ENCODE measurements at places on chromosomes 2 and 18.

GRCh38 chr2:12343141-12343540 is 373.6 kb upstream of the TRIB2 start:
- no peak for DNase-seq

DNA sequence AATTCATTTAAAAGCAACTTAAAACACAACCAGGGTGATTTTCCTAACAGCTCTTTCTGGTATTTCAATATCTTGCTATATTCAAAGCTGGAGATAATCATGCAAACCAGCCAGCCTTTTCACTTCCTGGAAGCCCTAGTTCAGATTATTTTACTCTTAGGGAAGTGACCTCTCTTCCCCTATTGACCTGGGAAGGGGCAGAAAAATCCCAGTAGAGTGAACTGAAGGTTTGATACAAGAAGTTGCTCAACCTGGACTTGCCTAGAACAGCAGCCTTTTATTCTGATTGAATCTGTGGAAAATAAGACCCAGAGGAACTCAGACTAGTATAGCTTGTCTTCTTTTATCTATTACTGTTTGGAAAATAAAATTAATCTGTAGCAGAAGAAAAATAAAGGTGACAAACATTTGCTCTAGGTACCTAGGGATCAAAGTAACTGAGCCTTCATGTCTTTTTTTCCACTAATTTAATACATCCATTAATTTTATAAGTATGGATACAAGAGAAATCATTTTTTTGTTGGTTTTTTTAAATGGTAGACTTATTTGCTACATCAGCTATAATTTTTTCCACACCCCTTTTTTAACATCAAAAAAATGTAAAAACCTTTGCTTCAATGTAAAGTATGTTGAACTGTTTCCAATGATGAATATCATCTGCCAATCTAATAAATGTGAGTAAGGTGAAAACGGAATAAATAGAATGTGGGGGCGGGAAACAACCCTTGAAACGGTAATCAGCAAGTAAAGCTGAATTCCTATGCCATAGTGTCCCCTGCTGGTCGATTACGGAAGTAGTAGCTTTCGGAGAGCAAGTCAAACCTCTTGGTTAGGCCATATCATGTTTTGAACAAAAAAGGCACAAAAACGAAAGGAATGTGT is 629.9 kb downstream of the NRXN1 start:
- DNase-seq = peak; percentile 54

DNA sequence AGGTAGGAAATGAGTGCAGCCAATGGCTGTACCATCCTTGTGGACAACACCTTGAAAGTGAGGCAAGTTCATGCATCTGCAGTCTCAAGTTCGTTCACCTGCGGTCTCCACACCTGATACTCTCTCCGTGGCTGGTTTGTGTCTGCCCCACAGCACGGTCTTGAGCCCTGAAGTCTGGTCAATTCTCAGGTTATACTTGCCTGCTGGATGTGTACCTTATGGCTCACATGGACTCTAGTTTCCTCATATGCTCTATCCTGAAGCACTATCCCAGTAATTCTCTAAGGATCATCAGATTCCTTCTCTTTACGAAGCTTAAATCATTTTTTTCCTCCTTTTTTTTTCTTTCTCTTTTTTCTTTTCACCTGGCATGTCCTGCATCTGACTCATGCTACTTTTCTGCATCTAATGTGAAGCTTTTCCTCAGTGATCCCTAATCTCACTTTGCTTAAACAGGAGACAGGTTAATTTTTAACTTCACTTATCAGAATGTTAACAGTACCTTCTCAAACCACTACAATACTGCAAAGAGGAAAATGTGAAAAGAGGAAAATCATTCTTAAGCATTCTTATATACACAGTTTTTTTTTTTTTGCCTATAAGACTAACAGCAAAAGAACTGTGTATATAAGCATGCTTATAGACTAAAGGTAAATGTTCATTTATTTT is 511.2 kb downstream of the SOX11 start:
- no peak for DNase-seq

DNA sequence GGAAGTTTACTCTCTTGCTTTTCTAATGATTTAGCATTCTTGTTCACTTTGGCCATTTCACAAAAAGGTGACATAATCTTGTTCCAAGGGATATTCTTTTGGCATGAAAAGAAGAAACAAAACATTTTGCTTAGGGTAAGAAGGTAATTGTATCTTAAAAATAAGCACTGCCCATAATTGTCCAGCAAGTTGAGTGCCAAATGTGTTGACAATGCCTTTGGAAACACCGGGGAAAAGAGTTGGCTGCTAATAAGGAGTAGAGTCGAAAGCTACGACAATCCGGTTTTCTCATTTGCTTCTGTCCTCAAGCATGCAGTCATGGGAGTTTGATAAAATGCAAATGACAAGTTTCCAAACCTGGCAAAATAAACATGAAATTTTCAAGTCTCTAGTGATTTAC is 27.3 kb downstream of the ITGAV start:
- no peak for DNase-seq

DNA sequence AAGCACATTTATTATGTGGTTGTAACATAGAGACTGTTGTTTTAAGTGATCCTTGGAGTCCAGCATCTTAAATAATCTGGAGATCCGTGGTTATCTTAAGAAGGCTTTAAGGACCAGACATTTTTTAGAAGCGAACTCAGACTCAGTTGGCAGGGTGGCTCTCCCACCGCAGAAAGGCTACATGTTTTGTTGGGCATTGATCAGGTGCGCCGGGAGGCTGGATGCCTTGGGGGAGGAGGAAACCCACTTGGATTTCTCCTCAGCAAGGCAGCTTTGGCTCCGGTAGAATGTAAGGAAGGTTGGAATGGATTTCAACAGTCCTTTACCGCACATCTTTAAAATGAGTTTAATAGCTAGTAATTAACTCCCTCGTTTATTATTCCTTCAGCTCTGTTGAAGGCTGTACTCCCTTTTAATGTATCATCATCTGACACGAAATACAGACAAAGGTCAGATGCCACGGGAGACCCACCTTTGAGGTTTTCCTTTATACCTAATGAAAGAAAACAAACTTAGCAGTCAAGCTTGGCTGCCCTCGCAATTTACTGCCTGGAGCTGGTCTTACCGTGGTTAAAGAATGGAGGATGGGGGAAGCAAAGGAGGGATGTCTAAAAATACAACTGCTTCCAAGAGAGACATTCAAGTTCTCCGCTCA is 1.2 kb downstream of the TMEM200C start:
- DNase-seq = no peak

GRCh38 chr2:13711154-13711553 is 921.4 kb upstream of the LRATD1 start:
- DNase-seq = no peak

DNA sequence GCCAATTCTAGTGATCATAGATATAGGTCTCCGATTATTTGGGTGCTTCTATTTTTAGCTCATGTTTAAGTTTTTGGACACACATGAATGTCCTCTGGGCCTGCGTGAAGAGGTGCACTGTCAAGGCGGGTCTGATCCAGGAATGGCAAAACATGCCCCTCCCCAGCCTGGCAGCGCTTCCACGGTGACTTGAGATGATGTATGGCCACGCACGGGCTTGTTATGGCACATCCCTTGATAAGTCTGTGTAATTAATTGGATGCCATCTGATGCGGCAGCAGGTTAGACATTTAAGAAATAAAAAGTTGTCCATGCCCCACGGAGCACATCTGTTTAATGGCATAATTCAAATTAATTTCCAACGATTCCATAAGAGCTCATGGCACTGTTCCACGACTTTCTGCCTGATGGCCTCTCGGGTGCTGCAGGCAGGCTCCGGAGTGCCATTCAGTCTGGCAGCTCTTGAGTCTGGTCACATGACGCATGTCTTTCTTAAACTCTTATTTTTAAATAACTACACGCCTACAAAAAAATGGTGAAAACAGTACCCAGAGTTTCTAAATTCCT is 151.4 kb downstream of the ACKR3 start:
- no peak for DNase-seq

- no peak for DNase-seq
These were observed 159.5 kb downstream of the ACKR3 start for GRCh38 chr2:236728916-236729670.

All from activated naive CD4-positive, alpha-beta T cell treated with anti-CD3 and anti-CD28 coated beads, Interleukin-2, amount 10 ng/mL, durations not matched to agents 7 days and 5 days (primary cell).